CD4-positive, alpha-beta T cell treated with Interleukin-15 for 1 hour (primary cell): ENCODE measurements at places on chromosomes 16 and 17.

DNA sequence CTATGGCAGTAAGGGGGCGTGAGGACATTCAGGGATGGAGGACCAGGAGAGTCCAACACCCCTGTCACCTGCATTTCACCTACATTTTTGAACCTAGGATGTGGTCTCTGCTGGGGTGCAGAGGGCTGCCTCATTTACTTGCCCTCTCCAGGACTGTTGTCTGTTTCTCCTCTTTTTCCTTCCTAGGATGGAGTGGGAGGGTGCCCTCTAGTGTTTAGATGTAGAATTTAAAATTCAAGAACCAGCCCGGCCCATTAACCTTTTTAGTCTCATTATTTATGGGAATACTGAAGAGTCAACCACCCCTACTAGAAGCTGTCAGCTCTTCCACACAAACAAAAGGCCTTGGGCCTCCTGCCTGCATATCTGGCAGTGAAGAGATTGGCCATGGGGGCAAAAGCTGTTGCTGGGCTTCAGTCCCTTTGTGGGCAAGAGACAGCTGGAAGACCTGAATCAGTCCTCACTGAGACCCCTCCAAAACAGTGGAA lies 2.5 kb upstream of the STARD3 start:
- no peak for DNase-seq

DNA sequence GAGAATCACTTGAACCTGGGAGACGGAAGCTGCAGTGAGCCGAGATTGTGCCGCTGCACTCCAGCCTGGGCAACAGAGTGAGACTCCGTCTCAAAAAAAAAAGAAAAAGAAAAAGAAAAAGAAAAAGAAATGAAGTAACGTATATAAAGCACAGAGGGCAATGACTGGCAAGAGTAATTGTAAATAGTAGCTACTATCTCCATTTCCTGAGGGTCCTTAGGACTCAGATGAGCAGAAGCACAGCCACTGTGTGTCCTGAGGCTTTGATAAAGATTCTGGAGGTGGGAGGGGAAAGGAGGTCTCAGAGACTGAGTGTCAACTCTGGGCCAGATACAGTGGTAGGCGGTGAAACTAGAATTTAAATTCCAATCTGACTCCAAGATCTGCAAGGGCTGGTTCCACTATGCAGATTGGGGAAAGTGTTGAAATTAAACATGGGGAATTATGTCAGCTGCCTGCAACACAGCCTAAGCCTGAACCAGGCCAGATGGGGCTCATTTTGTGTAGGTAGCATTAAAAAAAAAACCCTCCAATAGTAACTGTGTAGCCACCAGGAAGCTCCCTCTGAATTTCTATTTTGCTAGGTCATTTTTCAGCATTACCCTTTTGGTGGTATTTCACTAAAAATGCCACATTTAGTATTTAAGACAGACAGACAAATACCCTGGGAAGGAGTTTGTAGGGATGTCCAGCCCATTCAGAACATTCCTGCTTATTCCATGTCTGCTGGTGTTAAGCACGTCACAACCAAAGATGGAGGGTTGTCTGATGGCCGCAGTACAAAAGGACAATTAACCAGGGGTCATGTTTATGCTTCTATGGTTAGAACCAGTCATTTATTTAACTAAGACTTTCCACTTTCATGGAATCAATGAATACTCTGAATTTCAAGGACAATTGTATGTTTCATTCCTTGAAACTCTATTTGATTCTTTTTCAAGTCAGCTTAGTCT lies 46.1 kb downstream of the TBX4 start:
- DNase-seq: no peak

DNA sequence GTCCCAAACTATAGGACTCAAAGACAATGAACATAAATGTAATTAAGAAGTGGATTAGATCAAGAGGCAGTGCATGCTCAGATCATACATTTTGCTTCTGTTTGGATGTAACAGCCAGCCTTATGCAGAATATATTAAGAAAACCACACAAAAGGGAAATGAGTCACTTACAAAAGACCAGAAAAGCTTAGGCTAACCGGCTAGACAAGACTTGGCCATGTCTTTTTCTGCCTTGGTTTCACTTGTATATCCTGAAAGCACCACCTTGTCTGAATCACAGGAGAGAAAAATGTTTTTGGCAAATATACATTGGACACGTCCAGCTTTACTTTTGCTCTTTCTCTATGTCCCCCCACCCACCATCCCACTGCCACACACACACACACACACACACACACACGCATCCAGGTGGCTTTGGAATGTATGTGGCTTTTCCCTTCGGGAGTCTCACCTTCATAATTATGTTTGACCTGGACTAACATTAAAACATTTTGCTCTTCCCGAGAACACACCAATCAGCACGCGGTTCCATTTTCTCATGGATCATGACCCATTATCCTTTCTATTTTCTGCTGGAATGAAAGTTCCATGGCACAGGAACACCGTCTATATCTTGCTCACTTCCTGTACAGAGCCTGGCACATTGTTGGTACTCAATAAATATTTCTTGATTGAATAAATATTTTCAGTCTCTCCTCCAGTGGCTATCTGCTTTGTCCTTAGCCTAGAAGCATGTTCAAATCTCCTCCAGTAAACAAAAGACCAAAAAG lies 64.6 kb downstream of the CDK5R1 start:
- DNase-seq: no peak

DNA sequence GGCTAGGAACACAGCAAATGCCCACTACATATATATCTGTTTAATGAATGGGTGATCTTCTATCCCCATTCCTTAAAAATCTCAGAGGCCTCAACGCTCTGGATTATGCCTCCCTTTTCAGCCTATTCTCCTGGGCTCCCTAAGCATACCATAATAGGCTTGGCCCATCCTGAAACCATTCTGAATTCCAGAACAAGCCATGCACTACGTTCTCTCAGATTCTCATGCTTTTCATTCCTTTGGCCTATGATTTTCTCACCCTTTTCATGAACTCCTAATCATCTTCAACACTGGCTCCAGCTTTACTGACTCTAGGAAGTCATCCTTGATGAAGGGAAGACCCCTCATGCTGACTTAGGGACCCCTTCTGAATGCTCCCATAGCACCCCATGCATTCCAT lies 71.1 kb downstream of the RPGRIP1L start:
- no peak for DNase-seq

DNA sequence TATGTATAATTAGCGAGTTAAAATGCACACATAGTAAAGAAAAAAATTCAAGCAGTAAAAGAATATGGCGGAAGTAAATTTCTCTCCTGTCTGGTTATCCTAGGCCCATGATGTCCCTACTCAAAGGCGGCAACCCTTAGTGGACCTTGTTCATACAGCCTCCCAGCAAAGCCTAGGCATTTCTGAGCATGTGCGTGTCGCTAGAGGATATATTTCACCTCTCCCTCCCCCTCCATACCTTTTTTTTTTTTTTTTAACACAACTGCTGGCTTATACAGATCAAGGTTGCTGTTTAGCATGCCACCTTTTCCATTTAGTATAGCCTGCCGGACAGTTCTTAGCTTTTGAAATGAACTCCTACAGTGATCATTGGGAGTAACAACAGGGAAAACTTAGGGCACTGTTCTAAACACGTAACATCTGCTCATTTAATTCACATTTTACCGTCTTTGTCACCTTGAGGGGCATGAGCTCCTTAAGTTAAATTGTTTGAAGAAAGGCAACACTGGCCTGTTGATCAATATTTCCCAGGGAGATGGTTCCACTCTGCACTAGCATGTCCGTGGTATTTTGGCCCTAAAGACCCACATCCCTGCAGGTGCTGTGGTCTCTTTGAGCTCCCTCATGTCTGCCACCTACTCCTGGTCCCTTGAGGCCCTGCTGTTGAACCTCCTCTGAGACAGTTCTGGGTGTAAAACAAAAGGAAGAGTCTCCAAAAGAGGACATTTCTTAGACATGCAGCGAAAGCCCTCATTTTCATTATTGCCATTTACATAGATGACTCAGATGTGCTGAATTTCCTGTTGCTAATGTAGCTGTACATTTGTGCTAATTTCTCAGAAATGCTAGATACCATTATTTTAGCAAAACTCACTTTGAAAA lies 4.1 kb upstream of the TNFRSF13B start:
- DNase-seq: no peak

DNA sequence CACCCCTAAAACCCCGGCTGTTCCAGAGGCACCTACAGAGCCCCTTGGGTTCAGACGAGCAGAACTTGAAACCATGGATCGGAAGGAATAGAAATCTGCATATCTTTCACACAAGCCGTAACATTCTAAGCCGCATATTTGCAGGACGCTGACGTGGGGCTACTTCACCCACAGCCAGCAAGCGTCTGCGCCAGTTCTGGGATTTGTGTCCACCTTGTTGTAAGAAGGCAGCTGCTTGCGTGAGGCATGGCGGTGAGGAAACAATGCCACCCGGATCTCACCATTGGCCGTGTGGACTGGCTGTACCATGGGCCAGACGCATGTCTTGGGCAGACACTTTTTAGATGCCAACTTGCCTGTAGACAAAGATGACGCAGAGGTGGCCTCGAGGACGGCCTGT lies 34.5 kb downstream of the TNFRSF13B start:
- DNase-seq: no peak

- no peak for DNase-seq
Observed at GRCh38 chr17:44236444-44236991, 17.0 kb upstream of the UBTF start.

GRCh38 chr16:27690608-27691007 lies 140.7 kb downstream of the KATNIP start:
- no peak for DNase-seq

DNA sequence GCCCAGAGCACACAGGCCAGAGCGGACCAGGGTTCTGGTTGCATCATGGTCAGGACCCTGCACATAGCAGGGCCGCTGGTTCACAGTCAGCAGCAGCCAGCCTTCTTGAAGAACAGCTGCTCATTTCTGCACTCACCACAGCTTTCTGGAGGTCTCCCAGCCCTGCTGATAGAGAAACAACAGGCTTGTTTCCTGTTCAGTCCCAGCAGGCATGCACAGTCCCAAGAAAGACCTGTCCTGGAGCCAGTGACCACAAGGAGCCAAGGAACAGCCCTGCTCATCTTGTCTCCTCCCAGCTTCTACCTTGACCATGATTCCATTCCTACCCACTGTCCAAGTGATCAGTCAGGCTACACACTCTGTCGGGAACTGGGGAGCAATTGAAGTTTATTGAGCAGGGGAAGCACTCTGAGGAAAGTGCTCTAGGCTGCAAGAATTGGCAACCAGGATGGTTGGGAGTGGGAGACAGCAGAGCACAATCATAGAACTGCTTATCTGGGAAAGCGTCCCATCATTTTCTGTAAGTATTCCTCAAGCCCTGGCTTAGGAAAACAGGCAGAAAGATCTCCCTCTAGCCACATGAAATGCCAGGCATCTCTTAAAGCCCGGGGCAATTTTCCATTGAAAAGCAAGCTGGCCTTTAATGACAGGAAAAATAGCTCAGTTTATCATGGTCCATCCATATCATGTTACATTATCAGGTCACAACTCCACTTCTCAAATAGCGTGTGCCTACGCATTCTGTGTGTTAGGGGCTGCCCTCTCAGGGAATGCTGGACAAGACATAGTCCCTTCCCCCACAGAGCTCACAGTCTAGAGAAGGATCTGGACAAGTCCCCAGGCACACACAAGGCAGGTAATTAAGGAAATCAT lies 155.4 kb upstream of the FOXF1 start:
- no peak for DNase-seq

DNA sequence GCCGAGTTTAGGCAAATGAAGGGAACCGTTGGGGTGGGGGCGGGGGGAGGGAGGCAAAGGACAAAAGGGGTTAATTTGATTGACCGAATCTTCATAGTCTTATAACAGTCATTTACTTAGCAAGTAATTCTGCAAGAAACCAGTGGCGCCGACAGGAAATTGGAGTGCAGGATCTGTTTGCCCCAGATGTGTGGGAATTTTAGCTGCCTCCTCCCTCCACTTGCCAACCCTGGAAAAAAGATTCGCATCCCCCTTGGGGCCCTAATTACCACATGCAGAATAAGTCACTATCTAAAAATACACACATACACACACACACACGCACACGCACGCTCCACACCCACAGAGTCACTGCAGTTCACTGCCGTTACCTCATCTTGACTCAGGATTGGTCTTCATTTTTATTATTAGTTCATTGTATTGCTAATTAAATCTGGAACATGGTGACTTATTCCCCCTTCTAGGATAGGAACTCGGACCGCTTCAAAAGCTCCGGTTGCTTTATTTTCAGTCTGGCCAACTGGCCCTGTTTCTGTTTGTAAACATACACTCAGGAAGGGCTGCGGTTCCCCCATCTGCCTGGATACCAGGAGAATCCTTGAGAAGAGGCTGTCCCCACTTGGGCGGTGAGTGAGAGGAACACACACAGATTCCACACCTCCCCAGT lies 241.6 kb upstream of the SALL1 start:
- no peak for DNase-seq

GRCh38 chr17:19361326-19361725 lies 1.2 kb downstream of the B9D1 start:
- no peak for DNase-seq

- DNase-seq: no peak
Observed at GRCh38 chr16:88478889-88479792, 26.1 kb downstream of the ZFPM1 start.

DNA sequence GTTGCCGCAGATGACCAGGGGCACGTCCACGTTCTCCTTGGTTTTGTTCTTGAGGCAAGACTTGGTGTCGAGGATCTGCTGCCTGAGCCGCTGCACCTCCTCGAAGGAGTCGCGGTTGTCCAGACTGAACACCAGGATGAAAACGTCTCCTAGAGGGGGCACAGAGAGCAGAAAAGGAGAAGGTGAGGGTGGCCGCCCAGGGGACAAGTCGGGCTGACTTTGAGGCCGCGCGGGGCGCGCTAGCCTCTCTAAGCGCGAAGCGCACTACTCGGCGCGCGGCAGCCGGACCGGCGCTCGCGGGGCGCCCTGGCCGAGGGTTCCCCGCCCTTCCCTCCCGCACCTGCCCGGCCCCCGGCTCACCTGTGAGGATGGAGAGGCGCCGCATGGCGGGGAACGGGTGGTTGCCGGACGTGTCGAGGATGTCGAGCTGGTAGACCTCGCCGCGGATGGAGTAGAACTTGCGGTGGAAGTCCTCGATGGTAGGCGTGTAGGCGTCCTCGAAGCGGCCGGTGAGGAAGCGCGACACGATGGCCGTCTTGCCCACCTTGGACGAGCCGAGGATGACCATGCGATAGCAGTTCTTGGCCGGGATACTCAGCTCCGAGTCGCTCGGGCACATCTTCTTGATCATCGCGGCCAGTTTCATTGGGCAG lies 533 bp downstream of the RASD1 start:
- DNase-seq: no peak

DNA sequence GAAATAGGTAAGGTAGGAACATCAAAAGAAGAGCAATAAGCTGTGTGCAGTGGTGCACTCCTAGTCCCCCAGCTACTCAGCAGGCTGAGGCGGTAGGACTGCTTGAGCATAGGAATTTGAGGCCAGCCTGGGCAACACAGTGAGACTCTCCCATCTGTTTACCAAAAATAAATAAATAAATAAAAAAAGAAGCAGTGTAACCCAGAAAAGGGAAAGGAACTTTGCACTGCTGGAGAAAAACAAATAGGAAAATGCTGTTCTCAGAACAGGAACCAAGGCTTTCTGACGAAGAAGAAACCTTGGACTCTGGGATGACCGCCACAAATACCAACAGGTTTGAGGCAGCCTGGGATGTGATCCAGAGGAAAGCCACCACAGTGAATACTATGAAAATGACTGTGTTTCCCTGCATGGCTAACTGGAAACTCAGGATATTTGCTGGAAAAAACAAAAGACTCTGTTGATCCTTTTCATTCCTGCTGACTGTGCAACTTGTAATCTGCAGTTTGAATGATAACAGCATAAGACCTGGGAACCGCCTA lies 41.2 kb downstream of the TTC19 start:
- DNase-seq: no peak

GRCh38 chr17:42337442-42337841 lies 49.1 kb downstream of the STAT5A start:
- peak; percentile 59 for DNase-seq

- DNase-seq: no peak
Observed at GRCh38 chr16:75079346-75079926, 37.1 kb downstream of the LDHD start.
